Naive thymus-derived CD8-positive, alpha-beta T cell (primary cell): ENCODE measurements at places on chromosomes 3 and 15.

- no peak for DNase-seq
Measured at GRCh38 chr15:33292717-33293307, 18.0 kb upstream of the RYR3 start.

GRCh38 chr3:197021729-197022404 is 7.8 kb downstream of the MELTF start:
- DNase-seq: no peak

DNA sequence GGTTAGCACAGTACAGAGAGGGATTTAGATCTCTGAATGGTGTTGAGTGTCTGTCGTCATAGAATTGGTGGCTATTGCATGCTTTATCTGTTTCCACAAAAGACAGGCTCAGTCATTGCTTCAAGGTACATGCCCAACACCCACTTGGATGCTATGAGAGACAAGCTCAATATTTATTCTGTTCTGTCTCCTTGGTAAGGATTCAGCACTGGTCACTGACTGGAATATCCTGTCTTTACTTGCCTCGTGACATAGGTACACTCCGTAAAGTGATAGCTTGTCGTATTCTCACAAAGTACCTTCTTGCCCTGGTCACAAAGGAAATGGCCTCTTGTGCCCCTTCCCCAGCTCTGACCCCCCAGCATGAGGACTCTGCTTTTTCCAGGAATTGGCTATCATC is 72.8 kb upstream of the CTNNB1 start:
- DNase-seq: no peak

GRCh38 chr3:32000877-32001276 is 19.3 kb downstream of the ZNF860 start:
- DNase-seq: no peak

DNA sequence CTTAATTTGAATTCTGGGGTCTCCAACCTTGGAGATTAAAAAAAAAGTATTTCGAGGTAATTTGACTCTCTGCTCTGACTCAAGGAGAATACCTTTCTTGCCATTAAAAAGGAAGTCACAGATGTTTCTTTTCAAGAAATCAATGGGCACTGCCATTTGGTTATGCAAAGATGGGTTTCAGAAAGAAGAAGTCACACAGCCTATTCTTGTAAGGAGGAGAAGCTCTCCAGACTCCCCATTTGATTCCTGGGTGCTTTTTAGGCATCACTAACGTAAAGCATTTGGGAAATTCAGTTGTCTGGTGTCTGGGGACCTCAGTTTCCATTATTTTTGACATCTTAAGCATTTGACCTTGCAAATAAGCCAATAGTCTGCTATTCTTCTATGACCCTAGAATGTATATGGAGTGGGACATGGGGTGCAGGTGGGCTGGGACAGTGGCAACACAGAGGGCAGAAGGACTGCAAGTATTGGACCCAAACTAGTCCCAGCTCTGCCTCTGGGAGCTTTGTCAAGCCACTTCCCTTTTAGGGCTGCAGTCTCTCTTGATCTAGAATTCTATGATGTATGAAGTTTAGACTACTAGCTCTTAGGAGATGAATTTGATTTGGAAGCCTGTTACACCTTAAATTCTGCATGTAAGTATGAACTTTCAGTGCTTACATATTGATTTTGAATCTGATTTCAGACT is 27.8 kb downstream of the IL5RA start:
- DNase-seq: no peak

- DNase-seq: no peak
Measured at GRCh38 chr3:138686771-138687221, 78.2 kb downstream of the FAIM start.

DNA sequence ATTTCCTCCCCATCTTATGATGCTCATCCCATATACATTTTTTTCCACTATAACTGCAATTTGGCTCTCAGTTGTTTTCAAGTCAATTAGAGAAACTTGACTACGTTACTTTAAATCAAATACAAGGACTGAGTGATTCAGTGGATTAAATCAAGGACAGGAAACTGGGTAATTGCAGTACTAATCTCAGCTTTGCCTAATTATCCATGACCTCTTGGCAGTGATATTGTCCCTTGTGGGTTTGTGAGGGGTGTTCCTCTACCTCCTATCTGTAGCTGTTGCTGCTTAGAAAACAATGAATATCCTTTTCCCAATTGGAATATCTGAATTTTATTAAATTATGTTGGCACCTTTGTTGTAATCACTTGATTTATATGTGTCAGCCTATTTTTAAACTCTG is 79.4 kb downstream of the ZPLD1 start:
- DNase-seq: no peak

DNA sequence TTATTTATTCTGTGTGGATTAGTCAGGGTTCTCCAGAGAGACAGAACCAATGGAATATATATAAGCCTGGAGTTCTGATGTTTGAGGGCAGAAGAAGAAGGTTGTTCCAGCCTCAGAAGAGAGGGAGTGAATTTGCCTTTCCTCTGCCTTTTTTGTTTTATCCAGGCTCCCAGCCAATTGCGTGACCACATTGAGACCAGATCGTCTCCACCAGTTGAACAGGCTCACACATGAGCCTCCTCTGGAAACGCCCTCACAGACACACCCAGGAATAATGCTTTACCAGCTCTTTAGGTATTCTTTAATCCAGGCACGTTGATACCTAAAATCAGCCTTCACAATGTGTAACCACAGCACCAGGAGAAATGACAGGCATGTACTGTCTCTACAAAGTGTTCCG is 923.1 kb downstream of the TBL1XR1 start:
- no peak for DNase-seq

DNA sequence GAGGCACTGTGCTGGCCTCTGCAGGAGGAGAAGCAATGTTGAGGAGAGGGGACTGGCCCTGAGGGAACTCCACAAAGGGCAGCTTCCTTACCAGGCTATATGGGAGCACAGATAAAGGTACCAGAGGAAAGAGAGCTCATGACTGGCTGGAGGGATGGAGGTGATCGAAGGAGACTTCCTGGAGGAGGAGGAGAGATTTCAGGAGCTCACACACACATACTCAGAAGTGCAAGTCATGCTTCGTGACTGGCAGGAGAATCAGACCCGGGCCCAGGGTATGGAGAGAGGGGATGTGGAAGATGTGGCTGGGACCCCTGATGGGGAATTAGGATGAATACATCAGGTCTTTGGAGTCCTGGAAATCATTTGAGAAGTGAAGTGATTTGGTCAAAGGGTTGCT is 85.4 kb downstream of the ABHD5 start:
- no peak for DNase-seq
